Transverse colon (tissue), 4 donors: ENCODE measurements at places on chromosomes 11 and 22. TPM values are rescaled to one million over a fixed set of nuclear protein-coding genes. Genes with fewer than 3 reads are reported as not detected.

GRCh38 chr11:19279451-19279850 lies 38.7 kb upstream of the E2F8 start:
- no peak for DNase-seq

GRCh38 chr11:34358258-34358727 lies 483 bp upstream of the ABTB2 start:
- peak; percentile 67 for DNase-seq

- peak; percentile 15 for DNase-seq
Observed at GRCh38 chr11:76918941-76919386, 58.2 kb downstream of the ACER3 start.

DNA sequence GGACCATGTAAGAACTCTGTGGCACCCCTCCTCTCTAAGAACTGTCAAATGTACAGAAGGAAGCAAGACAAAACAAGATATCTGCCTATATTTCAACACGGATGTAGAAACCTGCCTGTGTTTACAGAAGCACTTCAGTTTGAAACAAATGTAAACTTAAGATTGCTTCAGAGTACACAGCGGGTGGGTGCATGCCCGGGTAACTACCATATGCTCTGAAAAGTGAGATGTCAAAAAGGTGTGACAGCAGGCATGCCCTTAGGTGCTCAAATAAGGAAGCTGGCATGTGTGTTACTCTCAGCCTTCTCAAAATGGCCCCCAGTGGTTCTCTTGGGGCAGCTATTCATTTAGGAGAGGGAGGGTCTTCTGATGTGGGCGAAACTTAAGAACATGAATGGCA lies 5.2 kb downstream of the ACP2 start:
- DNase-seq: no peak

- no peak for DNase-seq
Observed at GRCh38 chr11:107263844-107264563, 193.6 kb downstream of the CWF19L2 start.

DNA sequence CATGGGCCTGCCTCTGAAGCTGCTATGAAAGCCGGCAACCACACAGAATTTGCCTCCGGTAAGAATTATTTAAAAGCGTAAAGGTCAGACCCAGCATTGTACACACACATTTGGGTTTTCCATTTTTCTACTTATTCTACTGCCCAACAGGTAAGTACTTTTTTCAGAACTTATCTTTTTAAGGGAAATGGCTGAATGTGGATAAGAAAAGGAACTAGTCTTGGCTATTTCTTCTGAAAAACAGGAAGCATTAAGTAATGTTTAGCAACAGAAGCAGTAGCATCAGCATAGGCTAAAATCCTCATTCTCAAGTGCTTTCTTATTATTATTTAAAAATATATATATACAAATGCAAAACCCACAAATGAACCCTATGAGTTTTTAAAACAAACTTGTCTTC lies 103.1 kb downstream of the MPPED2 start:
- DNase-seq: no peak

The ALDH3B1 gene
- total RNA-seq: 12.1 TPM

The CDON gene
- 9.2 TPM for total RNA-seq

The ADORA2A gene
- not detected for total RNA-seq

The MMP12 gene
- not detected for total RNA-seq

The PLAAT5 gene
- not detected for total RNA-seq

The KRTAP5-9 gene
- total RNA-seq: 0.41 TPM
